ENCODE measurements at places on chromosomes 7 and 10.

DNA sequence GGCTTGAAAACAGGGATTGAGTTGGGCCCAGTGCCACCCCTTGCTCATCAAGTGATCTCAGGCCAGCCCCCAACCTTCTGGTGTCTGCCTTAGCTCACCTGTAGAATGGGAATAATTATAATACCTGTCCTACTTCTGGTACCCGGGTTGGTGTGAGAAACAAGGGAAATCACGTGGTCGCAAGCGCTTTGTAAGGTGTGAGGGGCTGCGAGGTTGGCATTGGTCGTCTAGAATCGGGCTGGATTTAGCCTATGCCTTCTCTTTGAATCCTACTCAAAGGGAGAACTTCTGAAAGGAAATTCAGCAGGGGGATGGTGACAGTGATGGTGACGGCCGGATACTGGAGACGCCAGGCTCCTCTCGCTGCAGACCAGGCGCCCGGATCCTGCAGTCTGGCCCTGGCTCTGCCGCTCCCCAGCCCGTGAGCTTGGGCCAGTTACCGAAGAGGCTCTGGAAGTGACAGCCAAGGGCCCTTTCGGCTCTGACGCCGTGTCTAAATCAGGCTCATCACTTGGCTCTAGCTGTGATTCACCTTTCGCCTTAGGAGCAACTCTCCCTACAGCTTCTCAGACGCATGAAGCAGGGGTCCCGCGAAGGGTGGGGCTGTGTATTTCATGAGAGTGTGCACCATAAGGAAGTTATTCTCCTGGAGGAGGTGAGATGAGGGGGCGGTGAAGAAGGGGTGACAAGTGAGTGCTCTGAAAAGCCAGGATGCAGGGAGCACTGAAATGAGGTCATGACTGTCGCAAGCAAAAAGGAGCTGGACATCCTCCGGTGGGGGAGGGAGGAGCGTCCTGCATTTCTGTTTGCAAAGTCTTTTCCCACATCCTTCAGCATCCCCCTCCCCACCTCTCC is 4.0 kb upstream of the CREB5 start:
- no peak for DNase-seq

GRCh38 chr10:101453791-101454718 is 100.1 kb downstream of the BTRC start:
- DNase-seq = no peak

DNA sequence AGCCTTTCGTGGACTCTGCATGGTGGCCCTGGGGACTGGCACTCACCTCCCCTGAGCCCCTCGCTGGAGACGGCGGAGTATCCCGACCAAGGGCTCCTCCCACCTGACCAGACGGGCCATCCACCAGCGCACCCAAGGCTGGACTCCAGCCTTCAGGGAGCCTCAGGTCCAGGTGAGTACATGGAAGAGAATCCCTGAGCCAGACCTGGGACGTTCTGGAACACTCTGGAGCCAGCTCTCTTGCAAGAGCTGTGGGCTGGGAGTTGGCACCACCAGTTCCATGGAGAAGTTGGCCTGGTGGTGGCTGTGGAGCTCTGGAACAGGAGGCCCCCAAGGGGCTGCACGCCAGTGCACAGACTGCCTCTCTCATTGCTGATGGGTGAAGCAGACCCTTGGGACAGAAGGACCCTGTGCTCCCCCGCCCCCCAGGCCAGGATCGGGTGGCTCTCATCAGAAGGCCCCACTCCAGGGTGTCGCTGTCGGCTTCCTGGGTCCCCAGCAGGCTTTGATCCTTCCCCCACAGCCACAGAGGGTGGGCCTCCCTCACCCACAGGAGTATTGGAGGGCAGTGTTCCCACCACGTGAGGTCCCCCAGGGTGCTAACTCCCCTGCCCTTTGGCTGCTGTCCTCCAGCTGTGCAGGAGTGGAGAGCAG is 189.9 kb downstream of the EBF3 start:
- DNase-seq = no peak

DNA sequence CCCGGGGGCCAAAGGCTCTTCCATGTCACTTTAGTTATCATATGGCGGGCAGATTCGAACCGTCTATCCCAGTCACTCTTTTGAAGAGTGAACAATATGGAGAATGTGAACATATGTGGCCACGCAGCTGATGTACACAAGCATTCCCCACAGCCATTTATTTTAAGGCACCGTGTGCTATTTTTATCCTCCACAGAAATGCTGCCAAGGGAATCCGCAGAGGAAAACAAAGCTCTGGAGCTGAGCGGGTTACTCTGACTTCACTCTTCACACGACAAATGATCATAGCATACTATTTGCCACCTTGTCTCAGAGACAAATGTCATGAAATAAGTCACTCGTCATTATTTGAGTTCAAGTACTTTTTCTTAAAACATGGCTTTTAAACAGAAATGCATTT is 100.3 kb downstream of the CTBP2 start:
- DNase-seq = no peak

GRCh38 chr7:40299097-40299496 is 164.3 kb downstream of the SUGCT start:
- no peak for DNase-seq
